ENCODE measurements at places on chromosomes 16 and 17. TPM values are rescaled to one million over a fixed set of nuclear protein-coding genes. Genes with fewer than 3 reads are reported as not detected.

DNA sequence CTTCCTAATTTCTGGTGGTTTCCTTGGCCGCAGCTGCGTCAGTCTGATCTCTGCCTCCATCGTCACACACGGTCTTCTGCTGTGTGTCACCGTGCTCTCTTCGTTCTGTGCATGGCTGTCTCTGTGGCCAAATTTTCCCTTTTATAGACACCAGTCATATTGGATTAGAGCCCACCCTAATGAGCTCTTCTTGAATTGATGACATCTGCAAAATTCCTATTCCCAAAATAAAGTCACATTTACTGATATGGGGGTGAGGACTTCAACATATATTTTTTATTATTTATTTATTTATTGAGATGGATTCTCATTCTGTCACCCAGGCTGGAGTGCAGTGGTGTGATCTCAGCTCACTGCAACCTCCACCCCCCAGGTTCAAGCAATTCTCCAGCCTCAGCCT lies 38.4 kb downstream of the GINS3 start:
- no peak for DNase-seq

DNA sequence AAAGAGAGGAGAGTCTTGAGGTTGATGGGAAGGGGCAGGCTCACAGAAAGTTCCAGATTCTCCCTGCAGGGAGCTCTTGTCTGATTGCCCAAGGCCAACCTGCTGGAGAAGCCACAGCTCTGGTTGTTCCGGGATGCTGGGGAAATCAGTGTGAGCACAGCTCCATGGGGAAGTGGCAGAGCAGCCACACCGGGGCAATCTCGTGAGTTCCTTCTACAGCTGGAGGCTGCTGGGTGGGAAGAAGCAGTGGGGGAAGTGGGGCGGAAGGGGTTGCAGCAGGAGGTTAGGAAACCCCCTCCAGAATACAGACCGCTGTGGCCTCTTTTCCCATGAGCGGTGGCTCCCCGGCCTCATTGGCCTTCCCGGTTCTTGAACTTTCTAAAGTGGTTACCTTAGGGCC lies 34.0 kb downstream of the KIAA0513 start:
- DNase-seq, result no peak

- peak; percentile 25 for DNase-seq
These were observed 414 bp downstream of the NARF start for GRCh38 chr17:82458885-82459424.

GRCh38 chr17:76953066-76953465 lies 84.9 kb downstream of the MGAT5B start:
- no peak for DNase-seq

GRCh38 chr17:58591455-58591854 lies 77.0 kb upstream of the MTMR4 start:
- no peak for DNase-seq

GRCh38 chr17:2179615-2180295 lies 123.8 kb downstream of the SMG6 start:
- DNase-seq, result peak; percentile 98

DNA sequence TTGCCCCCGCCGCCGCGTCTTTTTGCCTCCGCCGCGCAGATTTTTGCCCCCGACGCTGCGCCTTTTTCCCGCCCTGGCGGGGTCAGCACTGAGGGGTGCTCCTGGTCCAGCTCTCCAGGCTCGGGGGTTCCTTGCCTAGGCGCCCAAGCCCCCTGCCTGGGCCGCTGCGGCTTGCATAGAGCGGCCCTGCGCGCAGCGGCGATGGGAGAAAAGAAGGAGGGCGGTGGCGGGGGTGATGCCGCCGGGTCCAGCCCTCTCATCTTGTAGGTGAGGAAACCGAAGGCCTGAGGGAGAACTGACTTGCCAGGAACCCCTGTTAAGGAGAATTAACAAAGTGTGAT lies 330.8 kb upstream of the WSB1 start:
- DNase-seq, result no peak

DNA sequence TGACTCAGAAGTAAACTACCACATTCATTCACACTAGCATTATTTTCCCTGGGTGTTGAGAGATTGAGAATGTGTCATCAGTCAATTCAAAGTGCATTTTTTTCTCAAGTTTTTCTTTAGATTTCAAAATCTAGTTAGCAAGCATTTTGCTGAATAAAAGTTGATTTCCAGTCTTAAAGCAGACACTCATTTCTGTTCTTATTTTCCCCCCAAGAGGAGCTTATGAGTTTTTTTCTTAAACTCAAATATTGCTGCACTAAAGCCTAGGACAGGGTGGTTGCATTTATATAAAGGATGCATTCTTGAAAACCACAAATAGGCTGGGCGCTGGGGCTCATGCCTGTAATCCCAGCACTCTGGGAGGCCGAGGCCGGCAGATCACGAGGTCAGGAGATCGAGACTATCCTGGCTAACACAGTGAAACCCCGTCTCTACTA lies 15.3 kb downstream of the CDH3 start:
- no peak for DNase-seq

GRCh38 chr17:74079537-74080300 lies 123.8 kb upstream of the RPL38 start:
- no peak for DNase-seq

- no peak for DNase-seq
These were observed 475.2 kb upstream of the WSB1 start for GRCh38 chr17:26818736-26819135.

GRCh38 chr16:66690106-66690847 lies 6.3 kb downstream of the CMTM4 start:
- no peak for DNase-seq

DNA sequence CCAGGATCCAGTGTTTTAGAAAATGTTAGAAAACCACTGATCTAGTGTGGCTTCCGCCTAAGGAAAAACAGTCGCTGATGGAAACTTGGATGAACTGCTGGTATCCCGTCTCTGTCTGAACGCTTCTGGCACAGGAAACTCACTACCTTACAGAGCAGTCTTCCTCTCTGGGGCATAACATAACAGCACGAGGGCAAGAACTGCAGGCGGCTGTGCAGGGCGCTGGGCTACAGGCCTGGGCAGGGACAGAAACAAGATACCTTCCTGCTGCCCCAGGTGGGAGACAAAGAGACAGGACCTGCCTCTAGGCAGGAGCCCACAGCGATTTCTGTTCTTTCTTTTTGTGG lies 10.5 kb downstream of the MXRA7 start:
- DNase-seq, result no peak

DNA sequence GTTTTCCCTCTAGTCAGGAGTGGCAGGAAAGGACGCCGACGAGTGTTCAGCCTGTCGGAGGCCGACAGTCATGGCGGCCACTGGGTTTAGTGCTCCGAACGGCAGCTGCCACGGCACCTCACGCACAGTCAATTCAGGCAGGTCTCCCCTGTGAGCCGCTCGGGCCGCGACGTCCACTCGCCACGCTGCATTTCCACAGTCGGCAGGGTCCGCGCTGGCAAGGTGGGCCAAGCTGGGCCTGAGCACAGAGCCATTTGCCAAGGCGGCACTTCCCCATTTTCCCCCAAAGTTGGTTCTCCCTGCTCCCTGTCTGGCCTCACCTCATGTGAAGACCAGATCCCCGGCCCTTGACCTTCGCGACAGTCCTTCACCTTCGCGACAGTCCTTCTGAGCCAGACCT lies 81.9 kb downstream of the SOCS1 start:
- DNase-seq, result no peak

- DNase-seq, result no peak
These were observed 64.2 kb downstream of the STH start for GRCh38 chr17:46063241-46063640.

GRCh38 chr17:42781639-42782165 lies 1.3 kb downstream of the WNK4 start:
- no peak for DNase-seq

DNA sequence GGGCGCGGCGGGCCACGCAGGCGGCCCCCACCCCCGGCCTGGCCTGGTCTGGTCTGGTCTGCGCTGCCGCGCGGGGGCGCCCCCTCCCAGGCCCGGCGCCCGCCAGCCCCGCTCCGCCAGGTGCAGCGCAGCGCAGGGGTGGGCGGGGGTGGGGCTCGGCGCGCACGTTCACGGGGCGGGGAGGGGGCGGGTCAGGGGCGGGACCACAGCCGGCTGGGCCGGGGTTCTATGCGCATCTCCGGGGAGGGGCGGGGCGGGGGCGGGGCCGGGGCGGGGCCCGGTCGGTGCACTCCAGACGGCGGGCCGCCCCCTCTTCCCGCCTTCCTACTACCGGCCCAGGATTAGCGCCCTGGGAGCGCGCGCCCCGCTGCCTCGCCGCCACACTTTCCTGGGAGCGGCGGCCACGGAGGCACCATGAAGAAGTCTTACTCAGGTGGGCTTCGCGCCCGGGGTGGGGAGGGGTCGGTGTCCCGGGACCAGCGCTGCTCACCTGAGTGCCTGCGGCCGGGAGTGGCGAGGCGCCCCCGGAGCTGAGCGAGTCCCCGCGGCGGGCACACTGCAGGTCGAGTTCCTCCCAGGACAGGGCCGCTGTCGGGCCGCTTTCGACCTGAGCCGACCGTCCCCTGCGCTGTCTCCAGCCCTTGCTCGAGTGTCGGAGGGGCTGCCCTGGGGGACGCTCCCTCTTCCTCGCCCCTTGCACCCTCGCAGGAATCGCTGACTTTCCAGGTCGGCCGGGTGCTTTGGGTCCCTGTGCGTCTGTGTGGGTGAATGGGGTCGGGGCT lies 140.5 kb downstream of the SEC14L1 start:
- DNase-seq, result peak; percentile 77

GRCh38 chr17:50909765-50910605 lies 43.8 kb upstream of the TOB1 start:
- no peak for DNase-seq

GRCh38 chr16:55346475-55346874 lies 22.5 kb downstream of the IRX6 start:
- DNase-seq, result no peak

- peak; percentile 77 for DNase-seq
These were observed 50.4 kb downstream of the OR1D5 start for GRCh38 chr17:3012926-3013581.

- DNase-seq, result no peak
These were observed 180.0 kb downstream of the TOX3 start for GRCh38 chr16:52366983-52367382.

DNA sequence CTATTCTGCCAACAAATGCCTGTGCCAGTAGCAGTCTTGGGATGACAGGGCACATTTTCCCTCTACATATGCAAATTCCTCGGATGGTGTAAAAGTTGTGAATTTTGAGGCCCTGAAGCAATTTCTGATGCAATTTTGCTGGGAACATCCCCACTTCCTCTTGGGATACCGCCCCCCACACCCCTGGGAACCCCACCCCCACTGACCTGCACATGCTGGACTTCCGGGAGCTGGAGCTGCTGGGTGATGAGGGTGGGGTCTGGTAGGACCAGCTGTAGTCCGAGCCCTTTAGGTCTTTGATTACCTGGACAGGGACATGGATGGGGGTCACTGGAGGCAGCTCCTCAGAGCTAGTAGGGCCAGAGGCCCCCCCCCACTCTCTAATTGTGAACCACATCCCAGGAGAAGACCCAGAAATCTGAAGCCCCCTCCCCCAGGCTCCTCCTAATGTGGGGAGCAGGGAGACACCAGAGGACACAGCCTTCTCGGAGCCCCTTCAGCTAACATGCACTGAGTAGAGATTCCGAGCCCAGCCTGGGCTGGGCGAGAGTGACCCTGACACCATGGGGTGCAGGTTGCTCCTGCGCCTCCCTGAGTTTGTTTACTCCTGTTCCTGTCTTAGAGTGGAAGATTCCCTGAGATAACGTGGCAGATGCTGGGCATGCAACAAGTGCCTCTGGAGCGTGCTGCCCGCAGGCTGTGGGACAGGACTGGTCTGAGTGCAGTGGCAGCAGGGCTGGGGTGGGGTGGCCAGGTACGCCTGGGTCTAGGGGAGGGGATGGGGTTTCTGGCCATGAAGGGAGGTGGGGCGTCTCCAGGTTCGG lies 9.0 kb downstream of the MTSS2 start:
- no peak for DNase-seq

- peak; percentile 92 for DNase-seq
These were observed 11.2 kb upstream of the SLC47A2 start for GRCh38 chr17:19727501-19728078.

DNA sequence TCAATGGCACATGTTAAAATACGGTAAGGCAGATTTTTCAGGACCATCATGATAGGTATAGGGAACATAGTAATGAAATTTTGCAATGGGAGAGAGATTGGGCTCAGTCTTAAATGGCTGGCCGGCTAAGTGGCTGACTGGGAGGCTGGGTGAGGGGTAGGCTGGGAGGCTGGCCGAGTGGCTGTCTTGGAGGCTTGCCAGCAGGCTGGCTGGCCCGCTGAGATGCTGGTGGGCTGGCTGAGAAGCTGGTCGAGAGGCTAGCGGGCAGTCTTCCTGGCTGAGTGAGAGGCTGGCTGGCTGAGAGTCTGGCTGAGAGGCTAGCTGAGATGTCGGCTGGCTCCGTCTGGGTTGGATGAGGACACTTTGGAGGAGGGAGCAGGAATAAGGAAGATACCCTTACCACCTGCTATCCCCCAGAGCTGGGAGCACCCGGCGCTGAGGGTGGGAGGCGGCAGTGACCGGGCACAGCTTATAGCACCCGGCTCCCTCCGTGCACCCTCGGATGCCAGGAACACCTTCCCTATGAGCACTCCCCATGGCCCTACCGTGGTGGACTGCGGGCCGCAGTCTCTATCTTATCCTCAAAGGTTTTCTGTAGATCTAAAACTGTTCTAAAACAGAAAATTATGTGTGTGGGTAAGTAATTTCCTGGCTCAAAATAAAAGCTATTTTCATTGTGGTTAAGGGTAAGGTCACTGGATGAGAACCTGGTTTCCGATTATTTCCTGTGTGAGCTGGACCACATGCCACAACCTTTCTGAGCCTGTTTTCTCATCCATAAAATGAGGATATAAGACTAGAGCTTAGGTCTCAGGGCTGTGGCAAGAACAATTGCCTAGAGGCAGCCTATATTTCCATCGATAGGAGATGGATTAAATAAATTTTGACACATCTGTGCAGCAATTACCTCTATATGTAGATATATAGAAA lies 34.5 kb upstream of the TMC5 start:
- peak; percentile 12 for DNase-seq

- no peak for DNase-seq
These were observed 3.9 kb upstream of the TRIM25 start for GRCh38 chr17:56917559-56918296.

DNA sequence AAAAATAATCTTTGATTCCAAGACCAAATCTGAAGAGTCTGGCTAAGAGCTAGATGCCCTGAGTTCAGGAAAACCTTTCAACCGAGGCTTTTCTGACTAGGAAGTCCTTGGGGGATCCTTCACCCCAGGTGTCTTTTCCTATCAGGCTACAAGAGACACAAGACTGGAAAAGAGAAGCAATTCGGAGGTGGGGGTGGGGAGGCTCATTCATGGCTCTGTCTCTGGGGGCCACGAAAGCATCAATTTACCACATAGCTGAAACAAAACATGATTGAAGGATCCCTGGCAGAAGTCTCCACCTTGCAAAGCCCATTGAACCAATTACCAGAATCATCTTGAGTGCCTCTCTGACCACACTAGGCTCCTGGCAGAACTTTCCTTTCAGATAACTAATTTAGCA lies 239.8 kb upstream of the SALL1 start:
- DNase-seq, result no peak

GRCh38 chr17:39484178-39484577 lies 22.9 kb downstream of the CDK12 start:
- DNase-seq, result no peak

- DNase-seq, result no peak
These were observed 71.5 kb downstream of the SCNN1B start for GRCh38 chr16:23373436-23374219.

GRCh38 chr16:86631444-86631843 lies 53.1 kb downstream of the FOXL1 start:
- no peak for DNase-seq

Gene HES7
- total RNA-seq, result 6.2 TPM

Gene CHST4
- total RNA-seq, result not detected

Gene SALL1
- 7.9 TPM for total RNA-seq

Gene TPSAB1
- total RNA-seq, result not detected

Gene METTL23
- 47.6 TPM for total RNA-seq

Gene HOXB4
- total RNA-seq, result 12.2 TPM

Gene CDYL2
- total RNA-seq, result 0.74 TPM

Gene SCNN1B
- not detected for total RNA-seq

Gene SRL
- 51.1 TPM for total RNA-seq

All from cardiac muscle cell (in vitro differentiated cells and primary cell).